ENCODE measurements at places on chromosomes 12 and 14.

GRCh38 chr12:25677232-25677937, 124.3 kb upstream of the LMNTD1 start:
- DNase-seq, result no peak

GRCh38 chr14:51602310-51602709, 49.4 kb upstream of the FRMD6 start:
- no peak for DNase-seq

DNA sequence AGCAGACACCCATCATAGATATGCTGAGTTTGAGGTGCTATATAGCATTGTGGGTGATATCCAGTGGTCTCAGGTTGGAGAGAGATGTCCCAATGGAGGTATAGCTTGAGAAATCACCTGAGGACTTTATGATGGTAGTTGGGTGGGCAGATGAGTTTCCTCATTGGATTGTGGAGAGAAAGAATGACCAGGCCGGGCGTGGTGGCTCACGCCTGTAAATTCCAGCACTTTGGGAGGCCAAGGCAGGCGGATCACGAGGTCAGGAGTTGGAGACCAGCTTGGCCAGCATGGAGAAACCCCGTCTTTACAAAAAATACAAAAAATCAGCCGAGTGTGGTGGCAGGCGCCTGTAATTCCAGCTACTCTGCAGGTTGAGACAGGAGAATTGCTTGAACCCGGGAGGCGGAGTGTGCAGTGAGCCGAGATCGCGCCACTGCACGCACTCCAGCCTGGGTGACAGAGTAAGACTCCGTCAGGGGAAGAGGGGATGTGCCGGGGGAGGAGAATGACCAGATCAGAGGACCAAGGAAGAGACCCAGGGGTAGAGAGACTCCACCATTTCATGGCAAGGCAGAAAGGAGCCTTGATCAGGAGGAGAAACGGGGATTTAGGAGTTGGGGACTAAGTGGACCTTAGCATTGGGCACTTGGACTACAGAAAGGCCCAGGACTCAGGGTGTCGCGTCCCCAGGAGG, 757 bp upstream of the PCK2 start:
- DNase-seq, result no peak

DNA sequence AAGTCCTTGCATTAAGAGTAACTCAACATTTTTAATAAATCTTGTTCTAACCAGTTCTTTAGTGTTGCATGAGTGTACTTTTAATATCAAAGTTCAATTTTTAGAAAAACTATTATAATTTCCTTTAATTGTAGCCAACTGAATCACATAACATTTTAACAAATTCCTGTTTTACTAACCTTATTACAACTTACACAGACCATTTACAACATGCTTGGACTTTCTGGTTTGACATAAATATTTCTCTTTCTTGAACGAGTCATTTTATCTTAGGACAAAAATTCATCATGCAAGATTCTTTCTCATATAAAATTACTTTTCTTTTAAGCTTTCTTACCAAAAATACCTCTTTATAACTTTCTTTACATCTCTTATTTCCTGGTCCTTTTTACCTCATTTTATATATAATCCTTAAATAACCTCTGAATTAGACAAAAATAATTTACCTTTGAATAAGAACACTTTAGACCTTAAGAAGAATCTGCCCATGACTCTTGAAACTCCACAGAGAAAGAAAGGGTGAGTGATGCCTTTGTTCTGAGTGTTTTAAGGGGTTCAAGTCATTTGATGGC, 3.9 kb downstream of the SLCO1A2 start:
- no peak for DNase-seq

DNA sequence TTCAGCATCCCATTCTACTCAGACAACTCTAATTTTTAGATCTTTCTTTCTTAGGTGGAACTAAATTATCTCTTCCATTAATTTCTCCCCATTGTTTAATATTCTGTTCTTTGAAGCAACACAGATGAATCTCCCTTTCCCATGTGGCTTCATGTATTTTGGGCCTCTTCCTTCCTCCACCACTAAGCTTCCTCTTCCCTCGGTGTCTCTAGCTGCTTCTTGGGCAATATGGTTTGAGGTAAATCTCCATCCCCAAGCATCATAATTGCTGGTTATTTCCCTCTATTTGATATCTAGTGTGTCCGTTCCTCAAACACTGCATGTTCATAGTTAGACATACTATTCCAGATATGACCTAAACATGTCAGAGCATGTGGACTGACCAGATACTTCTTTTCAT, 119.2 kb downstream of the PELI2 start:
- DNase-seq, result no peak

DNA sequence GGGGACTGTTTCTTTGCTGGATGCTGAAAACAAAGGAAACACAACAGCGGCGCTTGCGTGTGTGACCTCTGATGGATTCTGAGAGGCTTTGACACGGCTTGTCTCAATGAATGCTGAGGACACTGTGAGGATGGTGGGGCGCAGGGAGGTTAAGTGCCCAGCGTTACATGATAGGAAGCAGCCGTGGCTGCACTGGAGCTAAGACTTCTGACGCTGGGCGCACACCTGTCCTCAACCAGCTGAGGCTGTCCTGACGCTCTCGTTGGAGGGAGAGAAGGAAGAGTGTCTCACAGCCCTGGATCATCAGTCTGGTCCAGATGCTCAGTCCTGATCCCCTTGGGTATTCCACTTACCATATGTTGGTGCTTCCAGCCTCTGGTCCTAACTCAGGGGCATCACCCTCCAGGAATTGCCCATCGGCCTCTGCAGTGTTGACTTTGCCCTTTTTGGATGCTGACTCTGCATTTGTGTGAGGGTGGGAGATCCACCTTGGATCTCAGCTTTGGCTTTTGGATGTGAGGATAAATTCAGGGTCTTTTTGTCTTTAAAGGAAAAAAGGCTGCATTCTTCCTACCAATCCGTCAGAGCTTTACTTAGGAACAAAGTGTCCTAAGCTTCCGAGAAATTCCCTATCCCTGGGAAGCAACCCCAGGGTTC, 125.2 kb downstream of the ZNF664 start:
- no peak for DNase-seq

DNA sequence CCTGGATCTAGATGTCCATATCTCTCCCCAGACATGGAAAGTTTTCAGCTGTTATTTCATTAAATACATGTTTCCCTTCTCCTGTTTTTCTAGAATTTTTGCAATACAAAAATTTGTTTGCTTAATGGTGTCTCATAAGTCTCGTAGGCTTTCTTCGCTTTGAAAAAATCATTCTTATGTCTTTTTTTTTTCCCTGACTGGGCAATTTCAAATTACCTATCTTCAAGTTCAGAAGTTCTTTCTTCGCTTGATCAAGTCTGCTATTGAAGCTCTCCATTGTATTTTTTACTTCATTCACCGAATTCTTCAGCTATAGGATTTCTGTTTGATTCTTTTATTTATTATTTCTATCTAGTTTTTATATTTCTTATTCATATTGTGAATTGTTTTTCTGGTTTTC, 130.2 kb upstream of the WSCD2 start:
- no peak for DNase-seq

- no peak for DNase-seq
Observed at GRCh38 chr14:101223561-101224162, 320.1 kb upstream of the RTL1 start.

DNA sequence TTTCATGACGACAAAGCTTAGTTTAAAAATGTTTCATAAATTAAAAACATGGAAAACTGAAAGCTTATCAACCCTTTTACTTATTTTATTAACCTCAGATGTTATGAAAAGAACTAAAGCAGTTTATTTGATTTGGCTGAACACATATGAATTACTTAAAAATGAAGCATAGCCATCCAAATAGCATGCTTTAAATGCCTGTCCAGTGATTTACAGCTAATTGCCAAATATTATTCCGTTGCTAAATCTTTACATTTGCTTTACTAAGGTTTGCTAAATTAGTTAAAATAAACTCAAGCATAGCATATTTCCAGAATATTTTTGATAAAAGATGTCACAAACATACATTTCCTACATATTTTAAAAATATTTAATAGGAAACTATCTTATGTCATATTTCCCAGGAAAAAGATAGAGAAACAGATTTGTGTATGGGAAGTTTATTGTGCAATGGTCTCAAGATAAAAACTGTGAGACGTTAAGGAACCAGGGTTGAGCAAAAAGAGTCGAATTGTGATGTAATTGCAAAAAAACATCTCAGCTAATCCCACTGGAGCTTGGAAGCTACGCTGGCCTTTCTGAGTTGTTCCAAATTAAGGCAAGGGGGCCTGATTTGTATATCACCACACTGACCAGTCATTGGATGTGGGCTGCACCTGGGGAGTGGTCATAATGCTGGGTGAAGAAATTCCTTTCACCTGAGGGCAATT, 25.8 kb downstream of the GPR135 start:
- DNase-seq, result no peak

DNA sequence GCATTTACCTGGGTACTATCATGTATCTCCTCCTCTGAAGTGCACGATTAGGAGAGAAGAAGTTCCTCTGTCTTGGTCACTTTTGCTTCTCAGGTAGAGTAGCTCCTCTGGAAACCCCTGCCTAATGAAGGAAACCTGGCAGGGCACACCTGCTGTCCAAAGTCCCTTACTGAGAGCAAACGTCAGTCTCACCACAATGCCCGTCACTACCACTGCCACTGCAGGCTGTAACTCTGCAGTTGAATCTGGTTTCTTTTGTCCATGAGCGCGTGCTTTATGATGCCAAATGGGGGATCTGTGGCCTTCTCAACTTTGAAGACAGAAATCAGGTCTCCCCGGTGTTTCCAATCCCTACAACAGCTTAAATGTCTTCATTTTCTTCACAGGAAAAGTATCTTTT, 1068.6 kb downstream of the BCL11B start:
- DNase-seq, result no peak

- DNase-seq, result no peak
Observed at GRCh38 chr12:24266982-24267381, 317.5 kb upstream of the SOX5 start.

DNA sequence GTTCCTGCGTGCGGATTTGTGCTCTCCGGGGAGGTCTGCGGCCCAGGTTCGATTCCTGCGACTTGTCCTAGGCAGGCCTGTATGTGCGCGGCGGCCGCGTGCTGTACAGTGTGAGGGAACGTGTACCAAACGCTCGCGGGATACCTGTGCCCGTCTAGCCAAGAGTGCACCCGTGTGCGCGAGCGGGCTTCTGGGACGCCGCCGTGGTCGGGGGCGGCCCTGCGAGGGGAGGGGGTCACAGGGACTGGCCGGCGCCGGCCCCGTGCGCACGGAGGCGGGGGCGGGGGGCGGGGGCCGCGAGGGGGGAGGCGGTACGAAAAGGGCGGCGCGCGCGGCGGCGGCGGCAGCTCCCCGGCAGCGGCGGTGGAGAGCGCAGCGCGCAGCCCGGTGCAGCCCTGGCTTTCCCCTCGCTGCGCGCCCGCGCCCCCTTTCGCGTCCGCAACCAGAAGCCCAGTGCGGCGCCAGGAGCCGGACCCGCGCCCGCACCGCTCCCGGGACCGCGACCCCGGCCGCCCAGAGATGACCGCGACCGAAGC, at the start of gene DLK1:
Gene DLK1, plus strand, starts transcription at position 343 of the 536 bp plus-strand sequence. Its CDS starts 177 bp downstream, at position 520.
- no peak for DNase-seq

DNA sequence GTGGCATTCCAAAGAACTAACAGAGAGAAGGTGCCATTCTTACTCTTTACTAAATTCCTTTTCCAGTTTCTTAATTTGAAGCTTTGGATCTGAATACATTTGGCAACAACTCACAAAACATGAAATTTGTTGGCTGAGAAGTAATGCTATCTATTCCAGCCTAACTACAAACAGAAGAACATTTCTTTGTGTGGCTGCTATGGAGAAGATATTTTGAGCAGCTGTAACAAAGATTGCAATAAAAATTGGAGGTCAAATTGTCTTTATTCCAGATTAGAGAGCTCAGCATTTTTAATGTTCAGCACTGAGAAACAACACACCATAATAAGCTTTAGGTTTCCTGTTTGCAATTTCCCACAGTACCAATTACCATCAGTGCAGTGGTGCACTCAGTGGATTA, 835.8 kb upstream of the FLRT2 start:
- DNase-seq, result no peak

- DNase-seq, result no peak
Observed at GRCh38 chr12:84361651-84362551, 550.7 kb downstream of the SLC6A15 start.

Measured in nucleus accumbens (tissue), 56 donors.